ENCODE measurements at places on chromosomes 2 and 18.

- no peak for DNase-seq
Observed at GRCh38 chr2:240876475-240877251, 8.0 kb downstream of the AGXT start.

- no peak for DNase-seq
Observed at GRCh38 chr18:59639821-59640220, 57.4 kb downstream of the CCBE1 start.

DNA sequence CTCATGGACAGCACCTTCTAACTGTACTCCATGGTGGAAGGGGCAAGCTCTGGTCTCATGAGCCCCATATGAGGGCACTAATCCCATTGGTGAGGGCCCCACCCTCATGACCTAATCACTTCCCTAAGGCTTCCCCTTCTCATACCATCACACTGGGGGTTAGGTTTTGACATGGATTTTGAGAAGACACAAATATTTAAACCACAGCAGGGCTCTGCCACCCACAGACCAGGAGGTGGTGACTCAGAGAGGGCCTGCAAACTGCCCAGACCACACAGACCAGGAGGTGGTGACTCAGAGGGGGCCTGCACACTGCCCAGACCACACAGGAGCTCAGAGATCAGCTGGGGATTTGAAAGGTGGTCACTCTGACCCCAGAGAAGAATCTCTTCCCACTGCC, 222.0 kb downstream of the KLHL29 start:
- no peak for DNase-seq

DNA sequence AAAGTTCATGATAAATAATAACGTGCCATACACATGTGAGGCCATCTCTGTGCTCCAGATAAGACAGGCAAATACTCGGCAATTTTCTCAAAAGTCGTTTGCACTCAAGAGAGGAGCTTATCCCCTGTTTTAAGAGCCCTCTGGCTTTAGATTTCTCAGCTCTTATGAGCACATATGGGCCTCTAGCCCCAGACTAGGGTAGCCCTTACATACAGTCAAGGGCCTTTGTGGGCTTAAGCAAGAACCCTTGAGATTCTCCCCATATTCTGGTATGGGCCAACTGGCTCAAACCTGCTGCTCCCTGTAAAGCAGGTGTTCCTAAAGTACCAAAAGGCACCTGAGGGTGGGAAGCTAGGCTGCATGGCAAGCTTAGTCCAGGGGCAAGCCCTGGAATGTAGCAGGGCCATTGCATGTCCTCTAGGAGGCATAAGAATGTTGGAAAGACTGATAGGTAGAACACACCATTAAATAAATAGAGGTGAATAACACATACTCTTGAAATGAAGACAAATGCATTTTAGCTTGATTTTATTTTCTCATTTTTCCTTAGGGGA, 66.1 kb downstream of the FASTKD2 start:
- DNase-seq, result no peak

- no peak for DNase-seq
Observed at GRCh38 chr18:79755496-79756142, 42.1 kb upstream of the KCNG2 start.
